PC-9 (cell line): ENCODE measurements at places on chromosomes 1 and 21.

DNA sequence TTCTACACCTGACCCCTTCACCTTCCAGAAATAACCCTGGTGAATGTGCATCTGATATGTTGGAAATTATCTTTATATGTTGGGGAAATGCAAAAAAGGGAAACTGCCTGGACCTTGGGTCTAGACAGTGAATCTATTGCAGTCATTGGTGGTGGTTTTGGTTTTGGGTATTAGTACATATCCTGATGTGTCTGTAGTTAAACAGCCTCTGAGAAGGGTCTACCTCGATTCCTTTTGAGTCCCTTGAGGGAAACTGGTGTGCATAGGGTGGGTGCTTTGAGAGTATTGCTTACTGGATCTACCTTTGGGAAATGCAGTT is 127.3 kb upstream of the KIAA0040 start:
- no peak for DNase-seq

- DNase-seq = no peak
Observed at GRCh38 chr1:168504064-168504837, 39.5 kb downstream of the XCL2 start.

GRCh38 chr1:4071653-4072052 is 171.6 kb upstream of the C1orf174 start:
- no peak for DNase-seq

DNA sequence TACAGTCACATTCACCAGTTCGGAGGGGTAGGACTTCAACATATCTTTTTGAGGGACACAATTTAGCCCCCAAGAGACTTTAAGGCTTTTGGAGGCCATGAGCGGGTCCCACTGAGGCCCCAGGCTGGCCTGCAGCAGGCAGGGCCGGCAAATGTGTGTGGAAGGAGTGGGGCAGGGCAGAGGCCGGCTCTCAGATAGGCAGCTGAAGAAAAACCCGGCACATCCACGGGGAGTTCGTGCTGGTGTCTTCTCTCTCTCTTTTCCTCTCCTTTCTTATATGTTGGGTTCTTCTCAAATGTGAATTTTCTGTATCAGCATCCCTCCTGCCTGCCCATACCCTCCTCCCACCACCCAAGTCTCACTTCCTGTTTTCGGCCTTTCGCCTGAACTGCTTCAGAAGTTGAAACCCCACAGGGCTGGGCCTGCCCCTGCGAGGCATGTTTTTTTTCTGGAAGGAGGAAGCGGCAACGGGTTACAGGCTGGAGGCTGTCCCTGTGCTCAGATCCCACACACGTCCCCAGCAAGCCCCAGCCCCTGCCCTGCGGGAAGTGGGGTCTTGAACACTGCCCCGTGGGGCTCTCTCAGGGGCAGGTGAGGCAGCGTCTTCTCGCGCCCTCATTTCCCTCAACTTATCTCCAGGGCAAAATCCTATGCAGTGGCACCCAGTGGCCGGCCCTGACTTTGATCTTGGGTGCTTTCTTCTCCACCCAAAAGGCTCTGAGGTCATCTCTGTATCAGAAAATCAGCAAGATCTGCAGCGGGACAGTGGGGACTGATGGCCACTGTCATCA is 9.7 kb upstream of the UMODL1 start:
- DNase-seq = no peak

- no peak for DNase-seq
Observed at GRCh38 chr1:172883387-172883791, 167.4 kb downstream of the TNFSF18 start.

DNA sequence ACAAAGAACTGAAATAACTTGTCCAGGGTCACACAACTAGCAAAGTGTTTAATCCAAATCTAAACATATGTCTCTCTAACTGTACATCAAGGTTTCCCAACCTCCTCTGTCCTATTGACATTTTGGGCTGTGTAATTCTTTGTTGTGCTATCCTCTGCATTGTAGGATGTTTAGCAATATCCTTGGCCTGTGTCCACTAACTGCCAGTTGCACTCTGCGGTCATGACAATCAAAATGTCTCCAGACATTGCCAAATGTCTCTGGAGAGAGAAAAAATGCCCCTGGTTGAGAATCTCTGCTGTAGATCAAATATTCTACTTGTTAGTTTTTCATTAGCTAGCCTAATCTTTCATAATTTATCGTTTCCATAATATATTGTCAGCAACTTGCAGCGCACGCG is 353.4 kb upstream of the NEGR1 start:
- no peak for DNase-seq

DNA sequence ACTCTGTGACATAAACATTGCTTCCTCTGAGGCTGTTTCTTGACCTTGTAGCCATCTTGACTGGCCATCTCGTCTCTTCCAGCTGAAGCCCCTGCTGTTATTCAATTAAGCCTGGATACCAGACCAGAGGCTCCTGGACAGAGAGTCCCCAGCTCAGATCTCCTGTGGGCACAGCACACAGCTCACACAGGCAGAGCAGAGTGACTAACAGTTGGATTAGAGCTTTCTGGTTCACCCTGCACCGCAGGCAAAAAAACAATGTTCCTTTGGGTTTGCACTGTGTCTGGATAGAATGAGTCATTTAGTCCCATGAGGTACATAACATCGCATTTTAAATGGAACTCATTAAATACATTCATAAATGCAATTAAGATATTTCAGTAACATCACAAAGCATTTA is 33.4 kb upstream of the USH2A start:
- DNase-seq = no peak

DNA sequence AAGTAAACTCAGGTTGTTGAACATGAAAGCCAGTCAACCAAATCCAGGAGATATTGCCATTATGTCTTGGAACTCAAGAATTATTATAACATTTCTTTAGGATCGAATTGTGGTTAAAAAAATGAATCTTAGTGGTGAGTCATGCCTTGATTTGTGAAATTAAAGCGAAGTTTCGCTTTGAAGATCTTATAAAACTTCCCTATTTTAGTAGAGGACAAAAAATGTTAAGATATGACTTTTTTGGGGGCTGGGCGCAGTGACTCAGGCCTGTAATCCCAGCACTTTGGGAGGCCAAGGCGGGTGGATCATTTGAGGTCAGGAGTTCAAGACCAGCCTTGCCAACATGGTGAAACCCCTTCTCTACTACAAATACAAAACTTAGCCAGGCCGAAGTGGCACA is 39.5 kb upstream of the PTBP2 start:
- DNase-seq = no peak

DNA sequence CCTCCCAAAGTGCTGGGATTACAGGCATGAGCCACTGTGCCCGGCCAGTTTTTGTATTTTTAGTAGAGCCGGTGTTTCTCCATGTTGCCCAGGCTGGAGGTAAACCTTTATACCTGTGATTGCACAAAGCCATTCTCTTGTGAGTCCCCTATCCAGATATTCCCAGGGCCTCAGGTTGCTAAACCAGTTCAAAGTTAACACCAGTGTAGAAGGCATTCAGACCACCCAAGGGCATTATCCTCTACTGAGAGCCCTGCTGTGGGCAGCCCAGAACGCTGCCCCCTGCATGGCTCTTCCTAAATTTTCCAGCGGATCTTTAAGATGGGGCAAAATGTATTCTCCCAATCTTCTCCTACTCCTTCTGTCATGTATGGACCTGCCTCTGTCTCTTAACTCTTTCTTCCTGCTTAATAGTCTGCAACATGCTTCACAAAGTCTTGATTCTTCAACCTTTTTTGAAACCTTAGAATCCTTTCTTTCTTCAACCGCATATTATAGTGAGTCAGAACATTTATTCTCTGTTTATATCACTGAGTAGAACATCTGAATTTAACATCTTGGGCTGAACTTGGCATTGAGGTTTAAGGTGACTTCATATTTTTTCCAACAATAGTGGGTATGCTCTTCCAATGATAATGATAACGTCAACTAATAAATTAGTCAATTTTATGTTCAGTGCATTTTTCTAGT is 36.0 kb downstream of the UBE4B start:
- no peak for DNase-seq

GRCh38 chr1:46478721-46479485 is 10.7 kb upstream of the DMBX1 start:
- no peak for DNase-seq

GRCh38 chr1:202012544-202013478 is 2.4 kb downstream of the ELF3 start:
- DNase-seq = no peak

DNA sequence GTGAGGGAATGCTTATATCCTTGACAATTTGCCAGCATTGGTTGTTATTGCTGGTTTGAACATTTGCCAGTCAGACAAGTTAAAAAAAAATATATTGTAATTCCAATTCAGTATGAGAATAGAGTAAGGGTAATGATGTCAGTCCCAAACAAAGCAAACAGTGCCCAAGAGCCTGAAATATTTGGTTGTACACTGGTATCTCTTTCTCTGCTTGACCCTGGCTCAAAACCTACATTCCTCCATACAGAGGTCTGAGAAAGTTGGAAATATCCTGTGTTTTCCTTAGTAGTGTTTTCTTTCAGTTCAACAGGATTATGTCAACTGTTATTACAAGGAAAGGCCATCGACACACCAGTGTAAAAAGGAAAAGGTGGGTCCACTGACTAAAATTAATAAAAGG is 145.6 kb downstream of the MRPL39 start:
- no peak for DNase-seq

GRCh38 chr1:37890378-37891014 is 31.1 kb upstream of the MTF1 start:
- DNase-seq = peak; percentile 55

GRCh38 chr1:156772728-156773497 is 5.6 kb downstream of the PRCC start:
- DNase-seq = no peak

- no peak for DNase-seq
Observed at GRCh38 chr1:2962946-2963345, 58.3 kb upstream of the ACTRT2 start.

DNA sequence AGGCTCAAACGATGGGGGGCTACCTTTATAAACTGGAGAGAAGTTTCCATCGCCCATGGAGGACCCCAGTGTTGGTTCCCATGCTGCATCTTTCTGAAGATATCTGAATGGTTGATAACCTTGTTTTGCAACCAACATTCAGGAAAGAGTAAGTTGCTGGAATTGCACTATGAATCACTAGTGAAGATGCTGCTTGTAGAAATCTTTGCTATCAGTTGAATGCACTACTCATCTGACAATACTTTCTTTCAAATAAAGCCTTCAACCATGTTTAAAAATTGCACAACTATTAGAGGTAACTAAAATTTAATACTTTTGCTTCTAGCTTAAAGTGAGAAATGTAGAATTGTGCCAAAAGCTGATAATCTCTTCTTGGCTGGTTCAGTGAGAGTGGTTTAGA is 86.8 kb upstream of the HIVEP3 start:
- DNase-seq = no peak

- no peak for DNase-seq
Observed at GRCh38 chr1:12712076-12712475, 3.8 kb upstream of the AADACL3 start.

DNA sequence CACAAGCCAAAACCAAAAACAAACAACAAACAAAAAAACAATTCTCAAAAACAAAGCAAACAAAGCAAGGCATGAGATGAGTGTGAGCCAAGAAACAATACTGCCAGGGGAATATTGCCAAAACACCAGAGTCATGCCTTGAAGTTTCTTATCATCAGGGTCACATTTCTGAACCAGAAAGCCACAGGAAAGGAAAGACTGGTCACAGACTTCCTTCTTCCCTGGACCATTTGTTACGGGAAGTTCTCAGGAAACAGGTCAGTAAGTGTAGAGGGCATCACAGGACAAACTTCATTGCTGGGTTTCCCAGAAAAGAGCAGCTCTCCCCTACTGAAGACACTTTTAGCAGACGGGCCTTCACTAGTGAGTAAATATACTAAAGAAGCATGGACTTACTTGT is 191.2 kb downstream of the GABPA start:
- no peak for DNase-seq

DNA sequence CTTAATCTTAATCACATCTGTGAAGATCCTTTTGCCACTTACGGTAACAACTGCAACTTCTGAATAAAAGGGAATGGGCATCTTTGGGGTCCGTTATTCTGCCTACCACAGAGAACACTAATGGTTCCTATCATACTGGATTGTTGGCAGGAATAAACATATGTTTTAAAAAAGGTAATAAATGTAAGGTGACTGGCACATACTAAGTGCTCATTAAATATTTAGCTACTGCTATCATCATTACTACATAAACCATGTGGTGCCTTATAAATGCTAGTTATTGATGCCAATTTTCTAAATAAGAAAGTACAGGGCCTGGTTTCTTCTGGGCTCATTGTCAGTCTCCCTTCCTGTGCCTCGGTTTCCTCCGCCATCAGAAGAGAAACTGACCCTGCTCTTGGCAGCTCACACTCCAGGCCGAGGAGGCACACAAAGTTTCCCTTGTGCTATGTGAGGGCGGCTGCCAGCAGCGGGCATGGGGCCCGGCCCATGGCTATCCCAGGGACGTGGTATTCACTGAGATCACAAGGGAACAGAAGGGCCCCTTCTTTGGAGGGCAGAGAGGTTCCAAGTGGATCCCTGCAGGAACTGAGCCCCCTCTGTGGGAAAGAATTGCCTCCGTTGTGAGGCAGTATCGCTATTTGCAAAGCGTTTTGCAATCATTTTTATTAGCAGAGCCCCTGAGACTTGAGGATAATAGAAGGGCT is 26.2 kb downstream of the NAV1 start:
- no peak for DNase-seq

DNA sequence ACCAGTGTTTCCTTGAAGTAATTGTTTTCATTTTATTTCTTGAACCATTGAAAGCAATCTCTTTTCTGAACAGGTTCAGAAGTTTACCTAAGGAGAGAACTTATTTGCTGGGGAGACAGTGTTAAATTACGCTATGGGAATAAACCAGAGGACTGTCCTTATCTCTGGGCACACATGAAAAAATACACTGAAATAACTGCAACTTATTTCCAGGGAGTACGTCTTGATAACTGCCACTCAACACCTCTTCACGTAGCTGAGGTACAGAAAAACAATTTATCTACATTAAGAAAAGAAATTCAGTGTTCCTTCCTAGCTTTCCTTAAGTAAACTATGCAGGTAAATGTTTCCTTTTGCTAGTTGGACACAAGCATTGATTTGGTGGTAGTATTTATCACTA is 27.4 kb downstream of the AGL start:
- no peak for DNase-seq

DNA sequence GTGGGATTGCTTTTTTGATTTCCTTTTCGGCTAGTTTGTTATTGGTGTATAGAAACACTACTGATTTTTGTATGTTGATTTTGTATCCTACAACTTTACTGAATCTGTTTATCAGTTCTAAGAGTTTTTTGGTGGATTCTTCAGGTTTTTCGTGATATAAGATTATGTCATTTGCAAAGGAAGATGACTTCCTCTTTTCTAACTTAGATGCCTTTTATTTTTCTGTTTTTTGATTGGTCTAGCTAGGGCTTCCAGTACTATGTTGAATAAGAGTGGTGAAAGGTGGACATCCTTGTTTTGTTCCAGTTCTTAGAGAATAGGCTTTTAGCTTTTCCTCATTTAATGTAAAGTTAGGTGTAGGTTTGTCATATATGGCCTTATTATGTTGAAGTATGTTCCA is 13.1 kb upstream of the NHLH2 start:
- DNase-seq = no peak

DNA sequence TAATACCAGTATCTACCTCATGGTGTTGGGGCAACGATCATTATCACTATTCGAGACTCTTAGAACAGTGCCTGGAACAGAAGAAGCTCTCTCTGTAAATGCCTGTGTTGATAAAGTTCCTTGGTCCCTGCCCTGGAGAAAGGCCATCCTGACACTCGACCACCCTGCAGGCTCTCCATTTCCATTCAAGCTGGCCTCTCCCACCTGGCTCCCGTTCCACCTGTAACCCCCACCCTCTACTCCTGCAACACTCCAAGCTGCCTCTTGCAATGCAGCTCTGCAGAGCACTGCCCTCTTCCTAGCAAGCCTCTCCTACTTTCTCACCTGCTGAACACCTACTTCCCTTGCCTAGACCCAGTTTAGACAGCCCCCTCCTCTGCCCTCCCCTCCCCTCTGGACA is 6.1 kb downstream of the SPOCD1 start:
- no peak for DNase-seq

GRCh38 chr1:27275696-27276095 is 41.3 kb downstream of the WDTC1 start:
- no peak for DNase-seq
